ENCODE measurements at places on chromosomes 4 and X.

GRCh38 chrX:58044130-58044529, 133.9 kb upstream of the ZXDA start:
- DNase-seq: no peak

- no peak for DNase-seq
Measured at GRCh38 chrX:100895365-100896075, 21.4 kb upstream of the NOX1 start.

DNA sequence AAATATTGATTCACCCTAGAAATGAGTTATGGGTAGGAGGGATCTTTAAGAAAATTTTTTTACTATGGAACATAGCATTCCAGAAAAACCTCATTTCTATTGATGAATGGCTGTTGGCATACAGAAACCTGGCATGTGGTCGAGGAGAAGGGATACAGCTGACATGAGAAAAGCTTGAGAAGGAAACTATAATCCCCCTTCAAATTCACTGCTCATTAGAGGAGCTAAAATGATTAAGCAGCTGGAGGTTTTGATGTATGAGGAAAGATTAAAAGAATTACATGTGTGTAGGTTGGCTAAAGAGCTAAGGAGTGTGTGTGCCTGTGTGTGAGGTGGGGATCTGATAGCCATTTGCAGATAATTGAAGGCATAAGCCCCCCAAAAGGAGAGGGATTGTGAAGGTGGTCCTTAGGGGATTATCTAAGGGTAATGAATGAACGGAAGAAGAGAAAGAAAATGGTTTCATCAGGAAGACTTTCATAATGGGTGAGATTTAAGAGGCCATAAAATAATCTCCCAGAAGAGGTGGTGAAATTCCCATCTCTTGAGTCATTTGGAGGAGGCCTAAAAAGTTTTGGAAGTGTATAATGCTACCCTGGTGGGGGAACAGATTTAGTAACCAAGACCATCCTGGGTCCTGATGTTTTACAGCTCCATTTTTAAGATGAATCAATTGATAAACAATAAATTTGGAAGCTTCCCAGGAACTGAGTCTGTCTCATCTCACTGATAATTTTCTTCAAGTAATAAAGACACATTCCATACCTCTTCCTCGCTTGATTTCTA, 272.0 kb upstream of the HAND2 start:
- DNase-seq: no peak

DNA sequence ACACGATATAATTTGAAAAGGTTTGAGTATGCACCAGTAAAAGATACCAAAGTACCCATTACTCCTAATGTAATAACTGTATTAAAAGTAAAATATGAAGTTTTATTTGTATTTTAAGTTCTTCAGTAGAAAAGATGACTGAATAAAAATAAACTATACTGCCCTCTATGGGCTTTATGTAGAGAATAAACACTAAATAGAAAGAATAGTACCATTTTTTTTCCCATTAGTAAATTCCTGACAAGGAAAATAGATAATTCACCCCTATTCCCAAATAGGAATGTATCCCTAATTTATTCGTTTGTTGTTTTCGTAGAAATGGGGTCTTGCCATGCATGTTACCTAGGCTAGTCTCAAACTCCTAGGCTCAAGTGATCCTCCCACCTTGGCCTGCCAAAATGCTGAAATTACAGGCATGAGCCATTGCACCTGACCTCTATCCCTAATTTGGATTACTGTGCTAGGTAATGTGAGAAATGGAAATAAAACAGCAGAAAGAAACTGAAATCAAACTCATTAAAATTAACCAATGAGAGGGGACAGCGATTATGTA, 73.6 kb upstream of the COX18 start:
- DNase-seq: no peak
